Fibroblast of skin of right biceps (primary cell): ENCODE measurements at places on chromosomes 2 and 18.

- peak; percentile 61 for DNase-seq
These were observed 278.5 kb downstream of the AFF3 start for GRCh38 chr2:99863903-99864270.

GRCh38 chr18:59242906-59243305, 22.9 kb downstream of the GRP start:
- no peak for DNase-seq

GRCh38 chr18:23102493-23103261, 32.6 kb upstream of the CABLES1 start:
- peak; percentile 70 for DNase-seq

GRCh38 chr2:232688201-232688600, 8.9 kb upstream of the GIGYF2 start:
- DNase-seq: no peak

GRCh38 chr18:77162580-77162979, 30.0 kb upstream of the MBP start:
- peak; percentile 16 for DNase-seq

DNA sequence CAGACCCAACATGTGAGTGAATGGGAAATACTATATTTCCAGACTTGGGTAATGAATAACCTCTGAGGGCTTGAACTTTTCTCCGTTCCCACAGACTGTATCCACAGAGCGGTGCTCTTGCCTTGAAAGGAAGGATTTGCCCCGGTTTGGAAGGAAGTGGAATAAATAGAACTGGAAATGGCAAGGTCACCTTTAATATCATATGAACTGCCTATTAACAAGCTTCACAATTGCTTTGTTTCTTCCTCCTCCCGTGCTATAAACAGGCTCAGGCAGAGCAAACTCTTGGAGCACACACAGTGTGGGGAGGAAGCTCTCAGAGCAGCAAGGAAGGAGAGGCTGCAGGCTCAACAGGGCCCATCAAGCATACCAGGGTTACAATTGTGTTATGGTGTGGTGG, 28.5 kb upstream of the DARS1 start:
- DNase-seq: no peak

DNA sequence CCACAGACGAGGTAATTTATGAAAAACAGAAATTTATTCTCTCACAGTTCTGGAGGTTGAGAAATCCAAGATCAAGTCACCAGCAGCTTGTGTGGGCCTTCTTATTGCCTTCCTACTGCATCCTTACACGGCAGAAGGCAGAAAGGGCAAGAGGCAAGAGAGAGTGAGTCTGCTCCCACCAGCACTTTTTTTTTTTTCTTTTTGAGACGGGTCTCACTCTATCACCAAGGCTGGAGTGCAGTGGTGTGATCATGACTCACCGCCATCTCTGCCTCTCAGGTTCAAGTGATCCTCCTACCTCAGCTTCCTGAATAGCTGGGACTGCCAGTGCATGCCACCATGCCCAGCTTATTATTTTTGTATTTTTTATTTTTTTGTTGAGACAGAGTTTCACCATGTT, 78.5 kb upstream of the HK2 start:
- DNase-seq: no peak
